ENCODE measurements at places on chromosomes 4 and X. TPM values are rescaled to one million over a fixed set of nuclear protein-coding genes. Genes with fewer than 3 reads are reported as not detected.

GRCh38 chr4:136637071-136637777 is 895.1 kb downstream of the PCDH18 start:
- H3K27me3 ChIP-seq = no peaks in the 10 kb centered on the region
- H3K4me3 ChIP-seq = no peak overlapping the region
- DNase-seq = peak; percentile 76

The POU4F2 gene
- total RNA-seq = not detected

- no peak overlapping the region for H3K27ac ChIP-seq
- H3K27me3 ChIP-seq = no peaks in the 10 kb centered on the region
- H3K4me3 ChIP-seq = no peak overlapping the region
- DNase-seq = no peak
- H3K36me3 ChIP-seq = no peaks in the 10 kb centered on the region
- H3K4me1 ChIP-seq = peaks cover 12% of the 10 kb centered on the region
These were observed 253.4 kb downstream of the MAPK10 start for GRCh38 chr4:86106475-86106874.

DNA sequence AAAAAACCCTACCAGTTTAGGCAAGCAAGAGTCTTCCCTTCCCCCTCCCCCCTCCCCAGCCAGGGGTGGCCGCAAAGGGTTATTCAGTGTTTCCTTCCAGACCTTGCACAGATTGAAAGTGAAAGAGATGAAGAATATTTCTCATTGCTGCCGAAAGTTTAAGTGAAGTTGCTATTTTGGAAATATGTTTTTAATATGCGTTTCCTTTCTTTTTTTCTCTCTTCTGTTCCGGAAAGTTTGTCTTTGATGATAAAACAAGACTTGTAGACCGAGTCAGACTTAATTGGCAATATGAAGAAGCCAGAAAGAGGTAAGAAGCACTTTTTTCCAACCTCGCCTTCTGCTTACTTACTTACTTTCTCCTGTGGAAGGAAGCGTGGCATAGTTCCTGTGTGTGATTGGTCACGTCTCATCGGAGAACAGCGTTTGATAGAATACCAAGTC is 58.5 kb upstream of the CLCN4 start:
- no peaks in the 10 kb centered on the region for H3K27me3 ChIP-seq
- no peak overlapping the region for H3K27ac ChIP-seq
- no peak overlapping the region for H3K4me3 ChIP-seq

GRCh38 chr4:54484383-54484782 is 173.4 kb upstream of the KIT start:
- no peak overlapping the region for H3K4me3 ChIP-seq
- H3K27me3 ChIP-seq = no peaks in the 10 kb centered on the region
- no peaks in the 10 kb centered on the region for H3K4me1 ChIP-seq
- H3K27ac ChIP-seq = no peak overlapping the region

- peak; percentile 30 for DNase-seq
- peaks cover 26% of the 10 kb centered on the region for H3K36me3 ChIP-seq
- peak overlapping the region; percentile 28 for H3K27ac ChIP-seq
- peaks cover 21% of the 10 kb centered on the region for H3K4me1 ChIP-seq
- H3K4me3 ChIP-seq = no peak overlapping the region
These were observed 39.3 kb downstream of the AFM start for GRCh38 chr4:73520821-73521220.

The EPGN gene
- total RNA-seq = not detected

DNA sequence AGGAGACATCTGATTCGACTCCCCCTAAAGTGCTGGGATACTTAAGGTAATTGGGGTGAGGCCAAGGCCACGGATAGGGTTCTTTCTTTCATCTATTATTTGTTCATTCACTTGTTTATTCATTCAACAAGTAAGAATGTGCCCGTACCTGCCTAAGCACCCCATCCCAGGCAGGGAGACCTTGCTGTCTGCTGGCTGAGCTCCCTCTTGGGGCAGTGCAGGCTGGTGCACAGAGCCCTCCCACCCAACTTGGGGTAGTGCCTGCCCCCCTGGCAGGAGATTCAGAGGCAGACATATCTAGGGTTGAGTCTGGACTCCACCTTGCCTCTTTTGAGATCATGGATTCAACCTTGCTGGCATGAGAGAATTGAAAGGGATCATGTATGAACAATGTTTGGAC is 95.7 kb downstream of the DRD5 start:
- DNase-seq = peak; percentile 30
- H3K36me3 ChIP-seq = no peaks in the 10 kb centered on the region
- no peaks in the 10 kb centered on the region for H3K27me3 ChIP-seq
- no peak overlapping the region for H3K27ac ChIP-seq
- H3K4me3 ChIP-seq = no peak overlapping the region

DNA sequence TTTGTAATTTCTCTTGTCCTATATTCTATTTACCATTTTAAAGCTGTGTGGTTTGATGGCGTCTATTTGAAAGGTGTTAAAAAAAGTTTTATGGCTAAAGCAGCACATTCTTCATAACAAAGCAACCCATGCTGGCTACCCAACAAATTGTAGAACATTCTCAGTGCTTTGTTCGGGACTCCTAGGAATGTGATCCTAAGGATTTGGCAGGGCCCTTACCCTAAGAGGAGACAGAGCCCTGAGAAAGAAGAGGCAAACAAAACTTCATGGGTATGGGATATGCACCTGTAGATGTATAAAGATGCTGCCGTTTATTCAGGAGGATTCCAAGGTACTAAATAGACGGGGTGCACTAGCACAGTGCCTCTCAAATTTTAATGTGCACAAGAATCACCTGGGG is 370.8 kb upstream of the DIPK2B start:
- DNase-seq = no peak
- no peak overlapping the region for H3K27ac ChIP-seq
- no peaks in the 10 kb centered on the region for H3K36me3 ChIP-seq
- H3K4me3 ChIP-seq = no peak overlapping the region
- H3K27me3 ChIP-seq = no peaks in the 10 kb centered on the region

DNA sequence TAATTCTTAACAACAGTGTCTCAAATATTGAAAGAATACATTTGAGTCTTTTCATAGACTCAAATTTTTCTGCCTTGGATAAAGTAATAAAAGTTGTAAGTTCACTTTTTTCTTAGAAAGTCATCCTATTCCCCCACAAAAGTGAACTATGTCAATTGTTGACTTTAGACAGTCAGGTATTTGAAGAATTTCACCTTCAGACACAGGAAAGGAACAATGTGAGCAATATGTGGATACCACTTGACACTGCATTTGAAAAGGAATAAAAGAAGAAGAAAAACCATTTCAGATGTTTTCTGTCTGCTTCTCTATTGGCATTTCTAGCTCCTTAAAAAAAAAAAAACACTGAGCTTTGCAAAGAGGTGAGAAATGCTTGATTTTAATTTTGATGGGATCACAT is 1389.0 kb upstream of the IGFBP7 start:
- DNase-seq = no peak
- H3K27ac ChIP-seq = no peak overlapping the region
- H3K4me3 ChIP-seq = no peak overlapping the region
- H3K4me1 ChIP-seq = peaks cover 28% of the 10 kb centered on the region
- no peaks in the 10 kb centered on the region for H3K27me3 ChIP-seq
- H3K36me3 ChIP-seq = peaks cover 6% of the 10 kb centered on the region

The CLTRN gene
- total RNA-seq = 2.2 TPM

The DIPK2B gene
- total RNA-seq = not detected

The CTAG2 gene
- not detected for total RNA-seq

The SYNPO2 gene
- total RNA-seq = 1.5 TPM

The SPOCK3 gene
- total RNA-seq = 0.27 TPM

DNA sequence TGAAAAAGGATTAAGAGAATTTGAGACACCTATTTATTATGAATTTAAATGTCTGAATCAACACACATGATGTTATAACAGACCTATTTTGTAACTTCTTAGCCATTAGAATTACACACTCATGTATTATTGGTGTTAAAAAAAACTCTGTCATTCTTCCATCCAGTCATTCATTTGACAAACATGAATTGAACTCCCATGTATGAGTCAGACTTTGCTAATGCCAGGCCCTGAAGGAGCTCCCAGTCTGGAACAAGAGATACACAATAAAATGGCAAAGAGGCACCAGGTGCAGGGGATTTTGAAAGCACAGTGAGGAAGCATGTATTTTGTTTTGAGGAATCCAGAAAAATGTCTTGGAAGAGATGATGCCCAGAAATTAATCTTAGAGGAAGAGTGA is 87.7 kb upstream of the EFHC2 start:
- DNase-seq = no peak
- H3K4me3 ChIP-seq = no peak overlapping the region
- no peaks in the 10 kb centered on the region for H3K36me3 ChIP-seq
- H3K4me1 ChIP-seq = no peaks in the 10 kb centered on the region
- H3K27ac ChIP-seq = no peak overlapping the region
- H3K27me3 ChIP-seq = no peaks in the 10 kb centered on the region

GRCh38 chr4:108355902-108356535 is 187.3 kb upstream of the LEF1 start:
- peaks cover 13% of the 10 kb centered on the region for H3K4me1 ChIP-seq
- H3K4me3 ChIP-seq = no peak overlapping the region
- no peaks in the 10 kb centered on the region for H3K36me3 ChIP-seq
- no peak overlapping the region for H3K27ac ChIP-seq
- H3K27me3 ChIP-seq = 0 out of 2 replicates have a peak, but pooled peaks cover 3% of the 10 kb centered on the region

The TMPRSS11E gene
- 3.5 TPM for total RNA-seq

The PAGE1 gene
- not detected for total RNA-seq

DNA sequence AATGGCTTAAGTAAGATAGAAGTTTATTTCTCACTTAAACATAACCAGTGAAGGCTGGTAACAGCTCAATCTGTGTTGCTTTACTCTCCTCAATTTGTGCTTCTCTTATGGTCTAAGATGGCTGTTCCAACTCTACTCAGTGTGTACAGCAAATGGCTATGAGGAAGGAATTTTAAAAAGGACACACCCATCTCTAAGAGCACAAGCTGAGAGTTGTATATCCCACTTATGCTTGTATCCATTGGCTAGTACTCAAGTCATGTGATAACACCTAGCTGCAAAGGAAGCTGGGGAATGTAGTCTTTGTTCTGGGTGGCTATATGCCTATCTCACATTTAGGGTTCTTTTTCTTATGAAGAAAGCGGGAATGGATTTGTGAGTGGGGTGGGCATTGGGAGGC is 63.3 kb downstream of the GPAT3 start:
- H3K36me3 ChIP-seq = no peaks in the 10 kb centered on the region
- DNase-seq = no peak
- no peak overlapping the region for H3K27ac ChIP-seq
- H3K4me3 ChIP-seq = no peak overlapping the region
- H3K27me3 ChIP-seq = no peaks in the 10 kb centered on the region

DNA sequence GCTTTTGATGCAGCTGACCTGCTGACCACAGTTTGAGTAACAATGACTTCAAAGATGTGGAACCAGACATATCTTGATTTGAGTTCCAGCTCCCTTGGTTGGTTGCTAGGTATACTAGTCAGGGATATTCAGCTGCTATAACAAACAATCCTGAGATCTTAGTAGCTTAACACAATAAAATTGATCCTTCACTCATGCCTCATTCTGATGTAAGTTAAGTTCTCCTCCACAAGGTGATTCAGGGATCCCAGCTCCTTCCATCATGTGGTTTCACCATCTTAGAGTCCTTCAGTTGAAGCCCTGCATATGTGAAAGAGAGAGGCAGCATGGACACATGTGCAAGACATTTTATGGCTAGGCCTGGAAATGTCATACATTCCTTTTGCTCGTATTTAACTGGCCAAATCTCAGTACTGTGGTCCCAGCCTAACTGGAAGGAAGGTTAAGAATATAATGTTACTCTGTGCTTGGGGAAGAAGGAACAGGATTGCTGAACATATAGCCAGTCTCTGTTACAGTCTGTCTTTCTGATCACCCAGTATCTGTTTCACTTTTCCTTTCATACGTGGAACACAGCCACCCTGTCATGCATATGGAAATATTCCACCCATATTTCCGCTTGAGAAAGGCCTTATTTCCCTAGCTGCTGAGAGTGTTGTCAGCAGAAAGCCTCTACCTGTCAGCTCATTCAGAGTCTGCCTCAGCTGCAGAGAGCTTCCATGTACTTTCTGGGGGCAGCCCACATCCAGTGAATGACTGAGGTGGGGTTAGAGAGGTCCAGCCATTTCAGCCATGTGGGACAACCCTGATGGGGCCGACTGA is 7.1 kb downstream of the SMIM9 start:
- no peak overlapping the region for H3K4me3 ChIP-seq
- H3K27ac ChIP-seq = no peak overlapping the region
- peaks cover 17% of the 10 kb centered on the region for H3K4me1 ChIP-seq
- no peaks in the 10 kb centered on the region for H3K36me3 ChIP-seq
- DNase-seq = no peak

DNA sequence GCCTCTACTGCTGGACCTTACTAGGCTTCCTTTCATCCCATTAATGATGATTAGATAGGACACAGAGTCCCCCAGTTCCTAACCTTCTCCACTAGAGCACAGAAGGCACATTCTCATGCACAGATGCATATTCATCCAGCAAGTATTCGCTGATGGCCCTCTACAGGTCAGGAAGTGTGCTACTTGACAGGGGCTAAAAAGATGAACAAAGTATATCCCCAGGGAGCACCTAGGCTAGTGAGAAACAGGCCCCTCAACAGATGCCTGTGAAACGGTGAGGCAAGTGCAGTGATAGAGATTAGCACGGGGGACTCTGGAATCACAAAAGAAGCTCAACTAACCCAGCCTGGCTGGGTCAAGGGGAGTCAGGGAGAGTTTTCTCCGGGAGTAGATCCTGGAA is 95.8 kb downstream of the MGST2 start:
- no peaks in the 10 kb centered on the region for H3K36me3 ChIP-seq
- H3K4me1 ChIP-seq = peaks cover 25% of the 10 kb centered on the region
- no peak overlapping the region for H3K27ac ChIP-seq
- no peaks in the 10 kb centered on the region for H3K27me3 ChIP-seq

DNA sequence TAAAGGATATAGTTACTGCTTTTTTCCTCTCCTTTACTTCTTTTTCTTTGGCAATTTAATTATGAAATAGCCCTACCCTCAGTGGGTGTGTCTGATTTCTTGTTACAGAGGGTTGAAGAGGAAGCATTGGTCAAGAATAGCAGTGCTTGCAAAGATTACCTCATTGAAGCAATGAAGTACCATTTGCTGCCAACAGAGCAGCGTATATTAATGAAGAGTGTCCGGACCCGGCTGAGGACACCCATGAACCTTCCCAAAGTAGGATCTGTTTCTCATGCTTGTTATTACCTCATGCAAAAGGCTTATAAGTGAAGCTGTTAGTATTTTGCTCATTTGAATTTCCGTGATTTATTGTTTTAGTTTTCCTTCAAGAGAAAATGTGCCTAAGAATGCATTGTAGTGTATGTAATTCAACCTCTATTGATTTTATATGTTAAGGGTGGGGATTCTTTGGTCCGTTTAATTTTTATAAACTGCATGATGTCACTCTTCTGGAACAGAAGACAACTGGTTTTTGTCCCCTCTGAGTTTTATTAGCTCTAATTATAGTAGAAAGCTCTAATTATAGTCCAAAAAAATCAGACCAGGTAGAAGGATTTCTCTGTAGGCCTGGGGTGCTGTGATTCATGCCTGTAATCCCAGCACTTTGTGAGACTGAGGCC is 27.9 kb upstream of the MSMO1 start:
- no peak overlapping the region for H3K4me3 ChIP-seq
- H3K27me3 ChIP-seq = no peaks in the 10 kb centered on the region
- H3K36me3 ChIP-seq = peaks cover 5% of the 10 kb centered on the region
- DNase-seq = no peak
- H3K4me1 ChIP-seq = peaks cover 6% of the 10 kb centered on the region
